Suprapubic skin (tissue), 4 donors: ENCODE measurements at places on chromosomes 4 and X.

GRCh38 chr4:20428436-20429160 is 176.9 kb downstream of the SLIT2 start:
- no peak for DNase-seq

DNA sequence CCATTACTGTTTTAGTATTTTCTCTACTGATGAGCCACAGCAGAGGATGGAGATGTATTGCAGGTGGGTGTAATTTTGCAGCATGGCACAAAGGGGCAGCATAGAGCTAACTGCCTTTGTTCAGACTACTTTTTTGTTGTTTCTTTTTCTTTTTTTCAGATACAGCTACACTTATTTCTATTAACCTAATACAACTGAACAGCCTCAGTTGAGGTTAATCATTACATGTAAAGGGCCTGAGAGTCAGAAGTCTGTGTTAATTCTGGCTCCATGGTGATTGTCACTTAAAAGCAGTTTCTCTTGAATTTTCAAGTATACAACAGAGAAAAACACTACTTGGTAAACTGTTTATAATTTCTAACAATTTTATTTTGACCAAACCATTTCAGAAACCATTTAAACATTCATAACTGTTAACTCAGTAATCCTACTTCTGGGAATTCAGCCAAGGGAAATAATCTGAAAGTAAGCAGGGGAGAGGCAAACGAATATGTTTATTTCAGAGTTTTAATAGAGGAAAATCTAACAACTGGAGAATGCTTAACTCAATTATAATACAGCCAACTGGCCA is 13.9 kb upstream of the PPEF2 start:
- DNase-seq = no peak

- DNase-seq = no peak
These were observed 55.0 kb downstream of the PCGF3 start for GRCh38 chr4:760616-761015.

GRCh38 chr4:163350672-163351071 is 7.0 kb downstream of the NPY5R start:
- no peak for DNase-seq

DNA sequence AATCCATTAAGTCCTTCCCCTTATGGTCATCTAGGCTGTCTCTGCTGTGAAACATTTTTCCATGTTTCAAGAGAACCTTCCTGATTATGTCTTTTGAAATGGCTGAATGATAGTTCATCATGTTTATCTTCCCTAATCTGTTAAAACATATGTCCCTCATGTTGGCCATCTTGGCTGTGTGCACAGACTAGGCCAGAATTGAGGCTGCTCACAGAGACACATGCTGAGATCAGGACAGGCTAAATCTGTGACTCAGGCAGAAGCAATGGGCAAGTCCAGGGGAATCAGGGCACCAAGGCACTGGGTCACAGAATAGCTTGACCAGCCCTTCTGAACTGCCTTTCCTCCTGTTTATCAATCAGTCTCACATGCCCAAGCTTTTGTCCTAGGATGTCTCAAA is 78.3 kb downstream of the FHDC1 start:
- DNase-seq = no peak
